ENCODE measurements at places on chromosomes 6 and 20. TPM values are rescaled to one million over a fixed set of nuclear protein-coding genes. Genes with fewer than 3 reads are reported as not detected.

The IP6K3 gene
- total RNA-seq: not detected

The C20orf141 gene
- not detected for total RNA-seq

The RSPH3 gene
- total RNA-seq: 0.59 TPM

DNA sequence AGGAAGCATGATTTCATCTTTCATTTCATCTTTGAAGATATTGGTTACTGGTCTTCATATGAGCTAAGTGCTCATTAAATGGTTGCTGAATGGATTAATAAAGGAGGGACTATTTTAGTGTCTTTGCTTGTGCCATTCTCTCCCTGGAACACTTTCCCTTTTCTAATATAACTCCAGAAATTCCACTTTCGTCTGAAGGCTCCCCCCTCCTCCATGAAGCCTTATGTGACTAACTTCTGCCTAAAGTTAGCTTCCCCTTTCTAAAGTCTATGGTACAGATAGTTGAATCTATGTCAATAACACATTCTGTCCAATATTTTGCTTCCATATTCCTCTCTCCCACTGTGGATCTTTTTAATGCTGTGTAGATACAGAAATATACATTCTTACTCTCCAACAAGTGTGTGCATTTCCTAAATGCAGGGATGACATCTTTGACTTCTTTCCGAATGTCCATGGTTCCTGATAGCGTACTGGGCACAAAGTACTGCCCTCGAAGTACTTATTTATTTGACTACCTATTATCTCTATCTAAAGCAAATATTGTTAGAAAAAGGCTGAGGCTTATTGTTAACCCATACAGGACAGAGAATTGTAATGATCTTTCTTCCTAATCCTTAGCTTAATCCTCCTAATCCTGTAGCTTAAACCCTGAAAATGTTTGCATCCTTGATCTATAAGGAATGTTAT lies 84.7 kb upstream of the ELOVL5 start:
- H3K27ac ChIP-seq: no peak overlapping the region
- no peak for DNase-seq
- no peak overlapping the region for H3K4me3 ChIP-seq
- H3K27me3 ChIP-seq: no peaks in the 10 kb centered on the region

DNA sequence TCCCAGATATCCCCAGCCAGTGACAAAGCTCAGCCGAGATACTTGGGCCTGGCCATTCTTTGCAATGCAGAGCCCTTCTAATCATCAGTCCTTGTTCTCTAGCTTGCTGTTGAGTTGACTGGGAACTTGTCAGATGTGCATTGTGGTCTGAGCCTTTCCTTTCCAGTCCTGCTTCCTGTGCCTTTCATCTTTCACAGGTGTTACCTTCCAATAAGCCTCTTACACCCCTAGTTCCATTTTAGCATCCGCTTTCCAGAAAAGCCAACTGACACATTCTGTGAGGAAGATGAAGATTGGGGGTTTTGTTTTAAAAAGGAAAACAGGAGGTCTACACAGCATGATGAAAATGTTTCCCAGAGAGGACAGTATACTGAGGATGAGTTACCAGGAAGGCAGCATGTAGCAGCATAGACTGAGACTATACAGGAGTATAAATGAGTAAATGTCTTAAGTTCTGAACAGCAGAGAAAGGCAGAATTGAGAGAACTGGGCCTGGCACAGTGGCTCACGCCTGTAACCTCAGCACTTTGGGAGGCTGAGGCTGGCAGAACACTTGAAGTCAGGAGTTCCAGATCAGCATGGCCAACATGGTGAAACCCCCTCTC lies 5.6 kb upstream of the CEP85L start:
- no peak for DNase-seq
- H3K27ac ChIP-seq: peak overlapping the region; percentile 52
- no peaks in the 10 kb centered on the region for H3K27me3 ChIP-seq
- H3K4me1 ChIP-seq: peaks cover 41% of the 10 kb centered on the region

DNA sequence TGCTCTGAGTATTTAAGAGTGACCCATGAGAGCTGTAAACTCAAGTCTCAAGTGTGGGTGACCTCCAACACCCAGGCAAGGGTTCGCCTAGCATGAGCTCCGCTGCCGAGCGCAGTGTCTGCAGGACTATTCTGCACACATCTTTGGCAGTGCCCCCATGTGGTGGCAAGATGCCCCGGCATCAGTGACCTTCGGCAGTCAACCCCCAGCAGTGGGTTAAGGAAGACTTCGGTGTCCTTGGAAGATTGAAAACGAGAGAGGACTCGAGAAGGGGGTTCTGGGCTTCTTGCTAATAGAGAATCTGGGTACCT lies 43.1 kb downstream of the RBM38 start:
- H3K36me3 ChIP-seq: no peaks in the 10 kb centered on the region
- no peaks in the 10 kb centered on the region for H3K27me3 ChIP-seq
- no peak overlapping the region for H3K27ac ChIP-seq

- H3K4me3 ChIP-seq: no peak overlapping the region
Measured at GRCh38 chr6:157106487-157106886, 216.8 kb downstream of the TMEM242 start.

Data from CD4-positive, alpha-beta T cell (primary cell).